Activated T-cell treated with anti-CD3 and anti-CD28 coated beads, Interleukin-2, amount 50 U/mL, for 72 hours (primary cell): ENCODE measurements at places on chromosomes 5 and 9.

GRCh38 chr5:133142782-133143181, 91.0 kb downstream of the HSPA4 start:
- H3K27ac ChIP-seq: no peak overlapping the region
- H3K4me1 ChIP-seq: peaks cover 4% of the 10 kb centered on the region
- peaks cover 8% of the 10 kb centered on the region for H3K36me3 ChIP-seq
- DNase-seq: no peak
- no peak overlapping the region for H3K4me3 ChIP-seq

- DNase-seq: no peak
- H3K27ac ChIP-seq: no peak overlapping the region
- no peaks in the 10 kb centered on the region for H3K36me3 ChIP-seq
- no peaks in the 10 kb centered on the region for H3K27me3 ChIP-seq
- H3K4me1 ChIP-seq: no peaks in the 10 kb centered on the region
Observed at GRCh38 chr9:81669866-81670265, 19.5 kb downstream of the TLE1 start.

DNA sequence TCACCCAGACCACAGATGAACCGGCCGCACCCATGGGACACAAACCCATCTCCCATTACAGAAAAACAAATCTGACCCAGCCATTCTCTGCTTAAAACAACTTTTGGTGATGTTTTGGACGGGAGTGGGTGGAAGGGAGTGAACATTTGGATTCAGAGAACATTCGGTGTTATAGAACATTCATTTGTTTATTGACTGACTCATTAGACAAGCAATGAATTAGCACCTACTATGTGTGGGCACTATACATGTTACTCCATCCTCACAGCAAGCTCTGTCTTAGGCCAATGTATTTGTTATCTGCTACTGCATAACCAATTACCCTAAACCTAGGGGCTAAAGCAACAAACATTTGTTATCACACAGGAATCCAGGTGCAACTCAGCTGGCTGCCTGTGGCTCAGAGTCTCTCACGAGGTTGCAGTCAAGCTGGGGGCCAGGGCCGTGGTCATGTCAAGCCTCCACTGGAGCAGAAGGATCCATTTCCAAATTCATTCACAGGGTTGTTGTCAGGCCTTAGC, 5.1 kb upstream of the ERGIC1 start:
- no peak overlapping the region for H3K4me3 ChIP-seq
- H3K27ac ChIP-seq: no peak overlapping the region
- no peaks in the 10 kb centered on the region for H3K27me3 ChIP-seq

- no peak overlapping the region for H3K27ac ChIP-seq
- H3K27me3 ChIP-seq: peaks cover 11% of the 10 kb centered on the region
- no peaks in the 10 kb centered on the region for H3K4me1 ChIP-seq
- no peaks in the 10 kb centered on the region for H3K36me3 ChIP-seq
Observed at GRCh38 chr9:34884747-34885189, 73.3 kb upstream of the PHF24 start.

- H3K27ac ChIP-seq: no peak overlapping the region
- DNase-seq: no peak
- no peaks in the 10 kb centered on the region for H3K36me3 ChIP-seq
Observed at GRCh38 chr9:37986771-37987258, 82.2 kb downstream of the SHB start.

DNA sequence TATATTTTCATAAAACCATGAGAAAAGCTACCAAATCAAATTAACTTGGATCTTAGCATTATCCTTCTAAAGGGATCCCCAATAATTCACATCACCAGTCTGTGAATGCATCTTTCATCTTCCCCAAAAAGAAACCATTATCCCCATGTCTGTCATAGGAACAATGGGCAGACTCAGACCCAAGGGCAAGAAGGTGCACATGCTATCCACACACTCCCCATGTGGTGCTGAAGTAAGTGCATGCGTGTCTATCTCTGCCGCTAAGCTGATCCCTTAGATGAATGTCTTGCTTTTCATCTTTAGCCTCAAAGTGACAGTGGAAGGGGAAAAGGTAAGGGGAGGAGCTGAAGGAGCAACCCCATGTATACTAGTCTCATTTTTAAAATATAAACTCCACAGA, 10.2 kb downstream of the SPOCK1 start:
- no peak for DNase-seq
- H3K4me3 ChIP-seq: no peak overlapping the region
- no peaks in the 10 kb centered on the region for H3K4me1 ChIP-seq
- no peaks in the 10 kb centered on the region for H3K36me3 ChIP-seq
- no peaks in the 10 kb centered on the region for H3K27me3 ChIP-seq

DNA sequence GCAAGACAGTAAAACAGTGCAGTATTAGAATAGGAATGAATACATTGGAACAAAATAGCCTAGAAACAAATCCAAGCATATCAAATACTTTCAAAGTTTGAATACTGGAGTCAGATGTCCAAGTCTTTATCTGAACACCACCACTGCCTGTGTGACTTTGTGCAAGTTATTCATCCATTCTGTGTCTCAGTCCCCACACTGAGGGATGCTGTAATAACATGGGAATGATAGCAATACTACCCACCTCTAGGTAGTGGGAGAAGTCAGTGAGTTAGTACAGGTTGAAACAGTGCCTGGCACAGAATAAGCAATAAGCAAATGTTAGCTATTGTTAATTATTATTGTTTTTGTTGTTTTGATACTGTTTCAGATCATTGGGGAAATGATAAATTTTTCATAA, 130.9 kb downstream of the SUSD1 start:
- peaks cover 24% of the 10 kb centered on the region for H3K4me1 ChIP-seq
- peaks cover 30% of the 10 kb centered on the region for H3K27me3 ChIP-seq
- peaks cover 14% of the 10 kb centered on the region for H3K36me3 ChIP-seq
- no peak overlapping the region for H3K4me3 ChIP-seq

GRCh38 chr5:107474716-107475489, 195.8 kb downstream of the EFNA5 start:
- H3K36me3 ChIP-seq: no peaks in the 10 kb centered on the region
- peaks cover 7% of the 10 kb centered on the region for H3K27me3 ChIP-seq
- H3K4me3 ChIP-seq: no peak overlapping the region
- H3K27ac ChIP-seq: no peak overlapping the region
- peaks cover 7% of the 10 kb centered on the region for H3K4me1 ChIP-seq

GRCh38 chr9:21552244-21553170, 70.4 kb upstream of the IFNE start:
- DNase-seq: no peak
- peaks cover 9% of the 10 kb centered on the region for H3K27me3 ChIP-seq
- no peak overlapping the region for H3K27ac ChIP-seq
- no peaks in the 10 kb centered on the region for H3K36me3 ChIP-seq
- peaks cover 20% of the 10 kb centered on the region for H3K4me1 ChIP-seq

DNA sequence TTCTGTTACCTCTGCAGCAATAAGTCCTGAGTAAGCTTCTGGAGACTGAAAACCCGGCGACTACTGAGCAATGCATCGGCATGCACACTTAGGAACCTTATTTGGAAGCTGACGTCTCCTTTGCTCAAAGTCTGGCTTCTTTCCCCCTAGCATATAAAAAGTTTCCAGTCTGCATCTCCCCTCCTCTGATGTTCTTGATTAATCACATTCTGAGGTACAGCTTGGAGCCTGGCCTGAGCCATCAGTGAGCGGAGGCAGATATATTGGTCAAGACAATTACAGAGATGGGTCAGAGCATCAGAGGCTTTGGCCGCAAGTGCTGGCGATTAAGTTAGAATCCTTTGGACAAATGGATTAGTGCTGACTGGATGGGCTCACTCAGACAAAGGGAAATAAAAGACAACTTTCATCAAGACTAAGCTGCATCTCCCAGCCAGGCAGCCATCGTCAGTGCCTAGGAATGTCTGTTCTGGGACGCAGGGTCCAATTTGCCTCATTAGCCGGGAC, 140.7 kb downstream of the MTX3 start:
- H3K36me3 ChIP-seq: no peaks in the 10 kb centered on the region
- peaks cover 17% of the 10 kb centered on the region for H3K27me3 ChIP-seq
- no peak overlapping the region for H3K4me3 ChIP-seq
- H3K27ac ChIP-seq: no peak overlapping the region
- DNase-seq: no peak
- H3K4me1 ChIP-seq: peaks cover 34% of the 10 kb centered on the region

DNA sequence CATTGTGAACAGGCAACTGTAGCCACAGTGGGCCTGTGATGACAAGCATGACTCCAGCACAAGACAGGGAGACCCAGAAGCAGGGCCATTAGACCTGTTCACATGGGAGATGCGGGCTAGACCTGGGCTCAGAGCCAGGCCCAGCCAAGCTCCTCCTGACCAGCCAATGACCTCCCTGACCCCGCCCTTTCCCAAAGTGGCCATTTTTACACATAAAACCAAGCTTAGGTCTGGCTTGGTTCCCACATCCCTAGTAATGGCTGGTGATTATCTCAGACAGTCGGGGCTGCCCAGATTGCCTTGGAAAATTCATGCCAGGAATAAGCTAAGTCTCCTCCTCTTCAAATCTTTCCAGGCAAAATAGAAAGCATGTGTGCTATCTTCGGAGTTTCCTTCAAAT, 94.1 kb downstream of the FRMD3 start:
- no peaks in the 10 kb centered on the region for H3K4me1 ChIP-seq
- H3K27me3 ChIP-seq: no peaks in the 10 kb centered on the region
- H3K27ac ChIP-seq: no peak overlapping the region
- no peak overlapping the region for H3K4me3 ChIP-seq

GRCh38 chr9:129162497-129163197, 15.4 kb downstream of the IER5L start:
- H3K4me3 ChIP-seq: no peak overlapping the region
- H3K27me3 ChIP-seq: no peaks in the 10 kb centered on the region
- no peak for DNase-seq
- H3K36me3 ChIP-seq: no peaks in the 10 kb centered on the region
- H3K27ac ChIP-seq: no peak overlapping the region
